ENCODE measurements at places on chromosomes 4 and X.
A peak's percentile ranks its signal among the peaks of the same experiment; 100 is the strongest.

- no peak for DNase-seq
These were observed 87.5 kb downstream of the NSUN7 start for GRCh38 chr4:40837094-40837870.

DNA sequence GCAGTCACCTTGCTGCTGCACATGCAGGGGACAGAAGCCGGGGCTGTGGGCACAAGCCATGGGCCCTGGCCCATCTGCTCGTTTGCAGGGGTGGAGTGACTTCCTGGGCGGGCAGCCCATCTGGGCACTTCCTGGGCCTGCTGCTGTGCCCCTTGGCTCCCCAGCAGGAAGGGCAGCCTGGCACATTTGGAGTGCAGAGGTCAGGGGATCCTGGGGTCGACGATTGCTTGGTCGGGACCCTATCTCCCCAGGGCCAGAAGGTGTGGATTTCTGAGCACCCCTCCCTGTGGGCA, 10.9 kb upstream of the MXD4 start:
- DNase-seq = no peak

GRCh38 chrX:119729408-119730201, 28.8 kb upstream of the SOWAHD start:
- DNase-seq = peak; percentile 70

DNA sequence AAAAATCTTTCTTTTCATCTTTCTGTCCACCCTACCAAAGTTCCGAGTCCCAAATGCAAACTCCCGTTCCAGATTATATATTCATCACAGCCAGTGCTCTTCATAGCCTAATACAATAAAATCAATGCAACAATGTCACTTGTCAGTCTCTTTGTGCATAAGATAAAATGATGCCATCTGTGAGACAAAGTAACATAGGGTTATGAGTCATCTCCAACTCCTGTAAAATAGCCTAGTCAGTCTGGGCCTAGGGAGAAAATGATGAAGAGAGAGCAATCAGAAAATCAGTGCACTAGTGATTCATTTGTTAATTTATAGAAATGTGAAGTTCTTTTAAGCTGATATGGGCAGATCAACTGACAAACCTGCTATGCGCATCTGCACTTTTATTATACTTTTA, 689.1 kb upstream of the DIAPH2 start:
- DNase-seq = no peak

DNA sequence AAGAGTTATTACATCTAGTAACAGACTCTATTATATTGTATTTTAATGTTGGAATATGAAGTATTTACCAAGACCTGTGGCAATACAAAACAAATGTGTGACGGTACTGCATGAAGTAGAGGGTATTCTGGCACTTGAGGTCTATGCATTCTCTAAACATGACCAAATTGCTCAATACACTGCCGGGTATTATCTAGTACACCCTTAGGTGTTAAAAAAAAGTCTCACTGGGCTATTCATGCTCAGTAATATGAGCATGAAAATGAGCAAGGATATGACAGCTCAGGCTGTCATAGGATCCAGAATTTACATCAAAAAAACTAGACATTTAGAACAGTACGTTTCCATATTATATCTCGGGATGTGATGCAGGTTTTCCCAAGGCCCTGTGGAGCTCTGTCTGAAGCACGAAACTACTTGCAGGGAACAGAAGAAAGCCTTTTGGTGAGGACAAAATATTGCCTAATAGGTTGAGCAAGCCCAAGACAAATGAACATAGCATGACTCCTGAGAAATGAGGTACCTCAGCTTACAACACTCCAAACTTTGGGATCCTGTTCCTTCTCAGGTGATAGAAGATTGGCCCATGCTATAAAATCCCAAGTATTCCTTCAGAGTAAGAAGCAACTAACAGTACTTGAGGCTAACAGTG, 74.1 kb upstream of the MAOA start:
- DNase-seq = no peak

GRCh38 chrX:115142057-115142456, 47.2 kb upstream of the RBMXL3 start:
- no peak for DNase-seq

DNA sequence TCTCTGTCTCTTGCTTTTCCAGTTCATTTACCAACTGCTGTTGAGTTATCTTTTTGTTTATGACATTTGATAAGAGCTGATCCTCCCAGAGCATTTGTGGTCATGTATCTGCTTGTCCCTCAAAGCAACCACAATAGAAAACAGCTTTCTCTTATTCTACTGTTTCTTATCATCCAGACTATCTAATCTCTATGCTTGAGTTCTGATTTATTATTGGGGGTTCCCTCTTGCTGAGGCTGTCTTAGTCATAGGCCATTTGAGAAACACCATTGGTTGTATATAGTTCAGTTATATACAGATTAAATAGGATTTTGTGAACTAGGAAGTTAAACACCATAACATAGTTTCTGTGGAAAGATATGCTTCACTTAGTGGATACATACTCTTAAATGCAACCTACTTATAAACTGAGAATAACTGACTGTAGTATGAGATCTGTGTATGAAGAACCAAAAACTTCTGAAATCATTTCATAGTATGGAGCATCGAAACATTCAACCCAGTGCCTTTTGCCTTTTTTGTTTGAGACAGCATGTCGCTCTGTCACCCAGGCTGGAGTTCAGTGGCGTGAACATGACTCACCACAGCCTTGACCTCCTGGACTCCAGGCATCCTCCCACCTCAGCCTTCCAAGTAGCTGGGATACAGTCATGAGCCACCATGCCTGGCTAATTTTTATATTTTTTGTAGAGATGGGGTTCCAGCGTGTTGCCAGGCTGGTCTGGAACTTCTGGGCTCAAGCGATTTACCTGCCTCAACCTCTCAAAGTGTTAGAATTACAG, 75.8 kb downstream of the STIM2 start:
- DNase-seq = no peak

DNA sequence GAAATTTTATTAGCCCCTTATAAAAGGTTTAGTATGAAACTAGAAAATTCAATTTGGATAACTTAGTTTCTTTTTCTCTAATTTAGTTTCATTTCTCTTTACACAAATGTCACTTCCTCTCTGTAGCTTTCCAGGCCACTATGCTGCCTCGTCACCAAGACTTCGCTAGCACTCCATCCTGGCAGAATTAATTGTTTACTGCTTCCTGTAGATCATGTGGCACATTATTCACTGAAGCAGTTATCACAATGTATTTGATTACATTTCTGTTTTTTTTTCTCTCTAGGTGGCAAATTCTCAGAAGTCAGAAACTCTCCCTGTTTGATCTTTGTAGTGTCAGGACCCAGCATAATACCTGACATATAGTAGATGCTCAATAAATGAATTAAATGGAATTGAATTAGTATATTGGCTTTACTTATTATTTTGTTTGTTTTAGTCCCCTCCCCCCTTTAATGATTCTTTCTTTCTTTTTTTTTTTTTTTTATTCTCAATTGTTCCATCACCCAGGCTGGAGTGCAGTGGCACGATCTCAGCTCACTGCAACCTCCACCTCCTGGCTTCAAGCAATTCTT, 9.3 kb upstream of the SAT1 start:
- DNase-seq = no peak

DNA sequence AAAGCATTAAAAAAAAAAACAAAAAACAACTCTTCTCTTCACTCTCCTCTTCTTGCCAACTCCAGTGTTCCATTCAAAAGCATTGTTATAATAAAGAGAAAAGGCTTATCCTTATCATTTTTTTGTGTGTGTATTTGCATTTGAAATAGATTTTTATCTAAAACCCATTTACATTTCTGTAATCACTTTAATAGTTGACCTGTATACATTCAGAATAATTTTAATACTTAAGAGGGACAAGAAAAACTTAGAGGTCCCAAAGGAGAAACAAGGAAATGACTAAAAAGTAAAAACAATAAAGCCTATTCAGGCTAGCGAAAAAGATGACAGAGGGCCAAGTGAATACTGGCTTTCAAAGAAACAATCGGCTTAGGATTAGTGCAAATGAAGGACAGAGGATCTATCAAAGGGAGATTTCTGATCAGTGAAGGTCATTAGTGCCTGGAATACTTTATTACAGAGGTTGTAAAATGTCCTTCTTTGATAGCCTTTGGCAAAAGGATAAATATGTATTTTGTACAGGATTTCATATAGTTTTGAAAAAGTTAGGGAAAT, 808.3 kb downstream of the RPA4 start:
- no peak for DNase-seq

DNA sequence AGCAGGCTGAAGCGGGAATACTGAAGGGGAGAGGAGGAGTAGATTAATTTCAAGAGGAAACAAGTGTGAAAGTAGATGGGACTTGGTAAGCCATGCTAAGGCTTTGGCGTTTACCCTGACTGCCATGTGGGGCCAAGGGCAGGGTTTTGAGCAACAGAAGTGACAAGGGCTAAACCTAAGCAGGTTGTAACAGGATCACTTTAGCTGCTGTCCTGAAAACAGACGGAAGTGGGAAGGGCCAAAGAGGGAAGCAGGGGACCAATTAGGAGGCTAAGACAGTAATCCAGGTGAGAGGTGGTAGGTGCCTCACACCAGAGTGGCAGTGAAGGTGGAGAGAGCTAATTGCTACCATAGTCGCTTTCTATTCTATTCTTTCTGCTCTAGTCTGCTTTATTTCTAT, 166.5 kb downstream of the PJA1 start:
- DNase-seq = no peak

DNA sequence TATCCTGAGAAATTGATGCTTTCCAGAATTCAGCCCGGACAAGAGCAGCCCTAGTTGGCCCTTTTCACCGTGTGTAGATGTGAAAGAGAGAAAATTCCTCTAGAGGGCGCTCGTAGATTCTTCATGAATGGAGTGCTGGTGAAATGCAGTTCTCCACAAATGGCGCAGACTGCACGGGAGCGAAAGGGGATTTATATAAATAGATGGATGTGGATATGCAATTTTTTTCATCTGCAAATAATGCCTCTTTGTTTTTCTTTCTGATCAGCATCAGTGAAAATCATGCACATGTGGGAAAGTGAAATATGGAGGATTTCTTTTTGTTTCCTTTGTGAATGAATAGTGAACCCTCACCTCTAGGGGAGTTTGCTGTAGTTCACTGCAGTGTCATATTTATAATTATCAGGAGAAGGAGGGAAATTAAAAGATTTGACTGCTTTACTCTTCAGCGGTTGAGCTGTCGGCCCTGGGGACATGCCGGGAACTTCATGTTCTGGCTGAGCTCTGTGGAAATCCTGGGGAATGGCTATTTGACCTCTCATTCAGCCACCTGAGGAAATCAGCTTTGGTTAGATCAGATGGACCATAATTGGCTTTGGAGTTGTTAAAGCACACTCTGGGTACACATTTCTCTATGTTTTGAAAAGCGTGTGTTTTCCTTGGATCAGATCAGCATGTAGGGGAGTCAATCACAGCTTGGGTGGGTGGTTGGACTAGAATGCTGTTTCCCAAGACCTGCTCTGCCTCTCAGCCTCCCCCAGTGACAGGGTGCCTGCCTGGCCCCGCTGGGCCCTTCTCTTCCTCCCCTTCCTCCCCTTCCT, 115.0 kb upstream of the SHISA3 start:
- DNase-seq = peak; percentile 44

DNA sequence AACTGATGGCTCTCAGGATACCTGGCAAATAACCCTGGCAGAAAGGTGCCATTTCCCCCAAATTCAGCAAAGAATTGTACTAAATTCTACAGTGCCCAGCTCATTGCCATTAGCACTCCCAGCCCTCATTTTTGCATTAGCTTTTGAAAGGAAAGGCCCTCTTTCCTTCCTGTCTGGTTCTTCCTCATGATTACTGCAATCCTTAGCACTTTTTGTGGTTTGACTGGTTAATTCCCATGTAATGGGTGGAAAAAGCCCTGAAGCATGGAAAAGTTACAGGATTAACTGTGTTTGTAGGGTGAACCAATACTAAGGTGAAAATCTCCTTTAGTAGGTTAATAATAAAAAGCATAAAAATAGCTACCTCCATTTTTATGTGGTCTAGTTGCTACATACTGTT, 139.5 kb downstream of the NPNT start:
- DNase-seq = no peak

DNA sequence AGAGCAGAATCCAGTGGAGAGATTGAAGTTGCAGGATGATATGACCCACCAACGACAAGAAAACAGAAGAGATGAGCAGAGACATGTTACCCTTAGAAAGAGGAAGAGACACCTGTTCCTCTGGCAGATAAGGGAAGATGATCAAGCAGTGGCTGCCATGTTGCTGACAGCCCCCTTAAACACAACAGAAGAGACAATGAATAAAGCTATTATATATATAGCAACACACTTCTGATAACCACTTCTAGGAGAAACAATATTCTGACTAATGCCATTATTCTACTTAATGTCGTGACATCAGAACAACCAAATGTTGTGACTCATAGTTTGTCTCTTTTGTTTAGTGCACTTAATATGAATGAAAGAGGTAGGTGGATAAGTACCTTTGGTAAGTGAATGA, 44.9 kb downstream of the SH3RF1 start:
- DNase-seq = no peak

DNA sequence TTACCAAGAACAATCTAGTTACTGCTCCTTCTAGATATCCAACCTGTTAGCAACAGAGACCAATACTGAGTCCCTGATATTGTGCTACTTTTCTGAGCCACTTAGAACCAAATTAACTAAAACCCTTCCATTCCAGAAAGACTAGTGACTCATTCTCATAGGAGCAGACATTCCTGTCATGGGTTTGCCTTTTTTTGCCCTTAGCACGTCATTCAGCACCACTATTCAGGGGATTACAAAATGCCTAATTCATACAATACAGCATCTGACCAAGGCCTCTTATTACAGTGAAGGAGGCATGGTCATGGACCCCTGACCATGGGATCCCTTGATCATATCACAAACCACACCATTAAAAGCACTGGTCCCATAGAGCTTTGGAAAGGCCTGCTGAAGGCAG, 123.8 kb upstream of the CXCL13 start:
- DNase-seq = no peak

- DNase-seq = no peak
These were observed 47.9 kb upstream of the RBPJ start for GRCh38 chr4:26272654-26273615.

- peak; percentile 72 for DNase-seq
These were observed 127.9 kb upstream of the FTHL17 start for GRCh38 chrX:31199840-31200114.

DNA sequence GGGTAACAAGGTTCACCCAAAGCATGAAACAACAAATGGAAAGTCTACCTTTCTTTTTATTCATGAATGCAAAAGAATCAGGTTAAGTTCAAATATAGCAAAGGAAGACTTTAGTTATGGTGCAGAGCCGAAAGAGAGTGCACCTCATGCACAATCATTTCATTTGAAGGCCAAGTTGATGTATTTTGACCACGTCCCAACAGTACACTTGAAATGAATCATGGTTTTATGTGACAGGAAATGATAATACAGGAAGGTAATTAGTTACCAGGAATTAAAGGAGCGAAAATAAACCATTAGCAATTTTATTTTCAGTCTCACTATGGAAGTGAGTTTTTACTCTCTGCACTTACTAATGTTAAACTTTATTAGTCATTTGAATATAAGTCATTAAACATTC, 281.2 kb upstream of the DIAPH2 start:
- no peak for DNase-seq

DNA sequence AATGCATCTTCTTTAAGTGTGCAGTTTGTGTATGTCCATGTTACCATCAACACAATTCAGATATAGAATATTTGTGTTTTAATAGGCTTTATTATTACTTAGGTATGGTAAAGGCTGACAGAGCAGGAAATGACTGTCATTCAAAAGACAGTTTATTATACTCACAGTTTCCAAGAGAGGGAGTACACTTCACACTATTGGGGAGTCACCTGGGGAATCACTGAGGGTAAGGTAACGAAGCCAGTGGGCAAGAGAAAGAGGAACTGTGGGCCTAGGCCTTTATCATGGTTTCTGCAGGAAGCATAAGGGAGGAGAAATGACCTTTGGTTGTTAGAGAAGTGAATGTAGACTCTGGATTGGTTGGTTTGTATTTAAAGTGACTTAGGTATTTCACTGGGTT, 235.1 kb upstream of the HCCS start:
- no peak for DNase-seq

GRCh38 chr4:77449171-77449570, 156.4 kb upstream of the CXCL13 start:
- no peak for DNase-seq
